Aorta (tissue), 5 donors: ENCODE measurements at places on chromosomes 6 and 20. TPM values are rescaled to one million over a fixed set of nuclear protein-coding genes. Genes with fewer than 3 reads are reported as not detected.

Gene HTR1B
- 0.50 TPM for polyA plus RNA-seq

Gene PPIL6
- polyA plus RNA-seq, result 1.8 TPM

Gene CAP2
- 25.4 TPM for polyA plus RNA-seq

Gene RAE1
- polyA plus RNA-seq, result 3.6 TPM

Gene THEMIS
- not detected for polyA plus RNA-seq

Gene ULBP3
- not detected for polyA plus RNA-seq

Gene SLC13A3
- polyA plus RNA-seq, result not detected

Gene CDSN
- polyA plus RNA-seq, result not detected

Gene NKX2-4
- not detected for polyA plus RNA-seq

Gene CLDN20
- not detected for polyA plus RNA-seq

Gene FAM83C
- polyA plus RNA-seq, result not detected

Gene FAM110A
- 2.9 TPM for polyA plus RNA-seq

Gene SNPH
- polyA plus RNA-seq, result 6.8 TPM

Gene TRMT11
- 13.9 TPM for polyA plus RNA-seq

Gene BFSP1
- 2.4 TPM for polyA plus RNA-seq

Gene PLCB4
- 1.5 TPM for polyA plus RNA-seq

Gene RAET1E
- not detected for polyA plus RNA-seq

Gene ARFGEF3
- polyA plus RNA-seq, result 0.13 TPM
